EH (cell line): ENCODE measurements at places on chromosomes 3 and 15.

DNA sequence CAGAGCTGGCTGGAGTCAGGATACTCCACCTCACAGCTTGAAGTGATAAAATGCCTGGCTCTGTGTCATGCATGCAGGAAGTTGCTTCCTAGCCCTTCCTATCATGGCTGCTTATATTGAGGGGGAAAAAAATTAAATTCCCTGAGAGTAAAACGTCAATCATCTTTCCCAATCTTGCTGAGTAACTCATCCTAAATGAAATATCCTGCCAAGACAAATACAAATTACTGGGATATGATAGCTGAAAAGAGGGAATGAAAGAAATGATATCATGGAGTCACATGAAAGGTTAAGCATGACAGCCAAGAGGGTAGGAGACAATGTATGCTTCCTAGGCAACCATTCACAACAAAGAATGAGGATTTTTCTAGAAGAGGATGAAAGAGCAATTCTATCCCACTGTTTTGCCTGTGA lies 110.6 kb downstream of the ABI3BP start:
- DNase-seq: peak; percentile 82

DNA sequence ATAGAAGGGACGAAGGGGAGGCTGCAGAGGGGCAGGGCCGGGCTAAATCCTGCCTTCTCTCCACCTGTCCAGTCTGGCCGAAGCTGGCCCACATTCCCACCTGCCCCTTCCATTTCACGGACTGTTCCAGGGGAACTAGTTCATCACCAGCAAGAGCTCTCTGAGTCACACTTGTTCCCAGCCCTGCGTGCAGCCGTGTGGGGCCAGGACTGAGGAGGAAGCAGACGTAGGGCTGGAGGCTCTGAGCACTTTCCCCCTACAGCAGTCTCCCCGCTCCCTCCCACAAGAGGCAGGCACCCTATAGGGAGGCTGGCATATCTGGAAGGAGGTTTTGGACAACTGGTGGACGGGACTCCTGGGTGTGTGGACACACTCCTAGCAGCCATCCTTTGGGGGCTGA lies 3.0 kb downstream of the ITIH4 start:
- DNase-seq: peak; percentile 39

DNA sequence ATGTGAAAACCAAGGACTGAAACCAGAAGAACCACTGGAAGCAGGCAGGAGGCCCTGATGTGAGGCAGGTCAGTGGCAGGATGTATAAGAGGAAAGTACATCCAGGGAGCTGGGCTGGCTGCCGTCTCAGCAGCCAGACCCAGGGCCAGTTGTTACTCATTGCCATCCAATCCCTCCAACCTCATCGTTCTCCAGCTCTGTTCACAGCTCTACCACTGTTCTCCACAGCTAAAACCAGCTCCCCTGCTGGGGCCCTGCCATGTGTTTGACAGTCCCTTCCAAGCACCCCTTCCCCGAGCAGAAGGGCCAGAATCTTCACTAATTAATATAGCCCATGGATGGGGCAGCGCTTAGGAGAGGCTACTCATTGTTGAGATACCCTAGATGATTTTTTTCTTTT lies 206.6 kb downstream of the MECOM start:
- no peak for DNase-seq

DNA sequence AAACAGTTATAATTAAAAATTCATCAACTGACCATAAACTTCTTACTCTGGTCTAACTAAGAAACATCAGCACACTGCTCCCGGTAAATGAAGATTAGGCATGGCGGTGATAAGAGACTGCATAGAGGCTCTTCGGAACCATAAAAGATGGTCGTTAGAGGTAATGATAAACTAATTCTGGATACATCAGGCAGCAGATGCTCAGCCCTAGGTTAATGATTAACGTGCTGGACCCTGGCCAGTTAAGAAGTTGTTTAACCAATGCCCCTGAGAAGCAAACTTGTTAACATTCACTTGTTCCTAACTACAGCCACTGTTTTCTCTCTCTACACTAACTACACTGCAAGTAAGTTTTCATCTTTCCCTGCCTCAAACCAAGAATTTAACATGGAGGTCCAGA lies 111.5 kb downstream of the PDZRN3 start:
- DNase-seq: no peak

DNA sequence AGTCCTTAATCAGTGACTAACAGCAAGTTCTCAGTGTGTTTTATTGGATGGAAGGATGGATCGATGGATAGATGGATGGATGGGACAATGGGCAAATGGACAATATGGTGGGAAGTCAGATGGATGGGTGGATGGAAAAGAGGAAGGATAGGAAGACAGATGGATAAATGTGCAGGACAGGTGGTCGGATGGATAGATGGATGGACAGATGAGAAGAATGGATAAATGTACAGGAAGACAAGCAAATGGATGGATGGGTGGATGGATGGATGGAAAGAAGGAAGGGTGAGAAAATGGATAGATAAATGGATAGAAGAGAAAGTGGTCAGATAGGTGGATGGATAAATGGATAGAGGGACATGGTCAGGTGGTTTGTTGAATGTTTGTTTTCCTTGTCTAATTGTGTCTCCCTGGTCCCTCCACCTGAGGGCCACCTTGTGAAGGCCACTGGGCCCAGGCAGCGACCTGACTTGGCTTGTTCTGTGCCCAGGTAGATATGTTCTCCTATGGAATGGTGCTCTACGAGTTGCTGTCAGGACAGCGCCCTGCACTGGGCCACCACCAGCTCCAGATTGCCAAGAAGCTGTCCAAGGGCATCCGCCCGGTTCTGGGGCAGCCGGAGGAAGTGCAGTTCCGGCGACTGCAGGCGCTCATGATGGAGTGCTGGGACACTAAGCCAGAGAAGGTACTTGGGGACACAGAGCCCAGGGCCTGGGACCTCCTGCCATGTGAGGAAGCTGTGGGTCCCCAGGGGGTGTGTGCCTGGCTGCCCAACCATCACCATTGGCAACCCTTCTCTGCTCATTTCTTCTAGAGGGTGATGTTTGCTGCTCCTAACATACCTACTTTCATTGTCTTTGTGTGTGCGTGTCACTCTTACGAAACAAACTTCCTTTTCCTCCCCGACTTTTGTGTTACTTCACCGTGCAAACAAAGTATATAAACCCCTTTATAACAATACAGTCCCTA lies 137.5 kb downstream of the LRRK1 start:
- no peak for DNase-seq

- no peak for DNase-seq
Measured at GRCh38 chr3:24139463-24140412, 194.7 kb downstream of the NR1D2 start.
